ENCODE measurements at places on chromosomes 12 and 14. TPM values are rescaled to one million over a fixed set of nuclear protein-coding genes. Genes with fewer than 3 reads are reported as not detected.

The ANO6 gene
- 61.2 TPM for total RNA-seq

The RDH16 gene
- total RNA-seq, result 0.30 TPM

The GALNT6 gene
- 66.1 TPM for total RNA-seq

The HVCN1 gene
- total RNA-seq, result 2.7 TPM

The HOXC10 gene
- total RNA-seq, result 6.2 TPM

The SSPN gene
- 36.8 TPM for total RNA-seq

The KRT83 gene
- not detected for total RNA-seq

The GYS2 gene
- not detected for total RNA-seq

The FSCB gene
- 0.14 TPM for total RNA-seq

The PLCZ1 gene
- total RNA-seq, result not detected

The CABP1 gene
- total RNA-seq, result 4.2 TPM

The RNASE3 gene
- not detected for total RNA-seq

The TAS2R20 gene
- total RNA-seq, result 6.6 TPM

The CKAP4 gene
- 696 TPM for total RNA-seq

The INSM2 gene
- total RNA-seq, result not detected

The PIANP gene
- total RNA-seq, result 0.30 TPM

The C1S gene
- 431 TPM for total RNA-seq

The SERPINA10 gene
- total RNA-seq, result not detected

The IGFBP6 gene
- 202 TPM for total RNA-seq

The LACRT gene
- total RNA-seq, result not detected

The TAS2R42 gene
- not detected for total RNA-seq

The EMP1 gene
- total RNA-seq, result 3.9 TPM

The TAS2R10 gene
- 2.4 TPM for total RNA-seq

The IFNG-AS1 gene
- not detected for total RNA-seq

The PRICKLE1 gene
- total RNA-seq, result 13.7 TPM

The RCOR1 gene
- total RNA-seq, result 20.3 TPM

The CTSG gene
- total RNA-seq, result not detected

The IL31 gene
- total RNA-seq, result not detected

The RNASE4 gene
- 23.4 TPM for total RNA-seq

The CLEC12A gene
- total RNA-seq, result not detected
